ACHN (cell line): ENCODE measurements at places on chromosomes 4 and X.

- DNase-seq: no peak
These were observed 69.9 kb downstream of the HMGB2 start for GRCh38 chr4:173264245-173264644.

DNA sequence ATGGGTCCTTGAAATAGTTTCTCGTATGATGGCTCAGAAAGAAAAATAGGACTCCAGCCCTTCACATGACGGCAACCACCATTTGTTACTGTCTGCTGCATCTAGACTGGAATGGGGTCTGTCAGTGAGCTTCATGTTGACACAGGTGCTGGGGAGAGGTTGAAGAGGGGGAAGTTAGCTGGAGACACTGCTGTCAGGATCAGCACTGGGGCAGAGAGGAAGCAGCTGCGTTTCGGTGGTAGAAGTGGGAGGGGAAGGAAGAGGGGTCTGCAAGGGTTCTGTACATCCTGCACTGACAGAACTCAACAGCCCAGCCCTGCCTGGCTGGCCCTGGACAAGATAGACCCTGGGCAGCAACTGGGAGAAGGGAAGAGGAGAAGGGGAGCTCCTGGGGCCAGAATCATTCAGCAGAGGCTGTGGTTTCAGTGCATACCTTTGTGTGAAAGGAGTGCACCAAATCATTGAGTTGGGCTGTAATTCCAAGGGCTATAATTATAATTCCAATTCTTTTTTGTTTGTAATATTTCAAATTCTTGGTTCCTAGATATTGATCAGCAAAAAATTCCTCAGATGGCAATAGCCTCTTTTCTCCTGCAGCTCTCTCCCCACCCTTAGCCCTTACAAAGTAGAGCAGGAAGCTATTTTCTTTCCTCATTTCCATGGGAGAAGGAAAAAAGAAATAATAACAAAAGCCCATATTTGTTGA is 119.4 kb upstream of the C1GALT1C1 start:
- DNase-seq: no peak

DNA sequence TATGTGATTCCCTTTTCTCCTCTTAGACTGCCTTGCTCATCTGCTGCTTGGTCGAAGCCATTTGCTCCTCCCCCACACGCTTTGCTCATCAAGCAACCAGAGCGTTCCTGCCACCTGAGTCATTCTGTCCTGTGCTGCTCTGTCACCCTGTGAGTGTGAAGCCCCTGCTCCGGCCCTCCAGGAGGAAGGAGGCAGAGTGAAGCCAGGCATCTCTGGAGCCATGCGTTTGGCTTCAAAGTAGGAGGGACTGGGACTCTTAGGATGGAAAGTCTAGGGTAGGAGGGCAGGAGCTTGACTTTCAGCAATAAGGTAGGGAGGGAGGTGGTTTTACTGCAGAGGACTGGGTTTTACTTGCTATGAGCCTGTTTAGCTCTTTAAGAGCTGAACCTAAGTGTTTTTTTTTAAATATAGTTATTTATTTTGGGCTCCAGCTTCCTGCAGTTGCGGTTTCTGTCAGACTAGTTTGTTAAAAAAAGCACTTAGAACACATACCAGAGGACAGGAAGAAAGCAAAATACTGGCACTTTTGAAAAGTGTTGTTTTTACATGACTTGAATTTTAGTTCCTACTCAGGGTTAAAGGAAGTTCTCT is 63.6 kb downstream of the SPINK2 start:
- DNase-seq: peak; percentile 85

DNA sequence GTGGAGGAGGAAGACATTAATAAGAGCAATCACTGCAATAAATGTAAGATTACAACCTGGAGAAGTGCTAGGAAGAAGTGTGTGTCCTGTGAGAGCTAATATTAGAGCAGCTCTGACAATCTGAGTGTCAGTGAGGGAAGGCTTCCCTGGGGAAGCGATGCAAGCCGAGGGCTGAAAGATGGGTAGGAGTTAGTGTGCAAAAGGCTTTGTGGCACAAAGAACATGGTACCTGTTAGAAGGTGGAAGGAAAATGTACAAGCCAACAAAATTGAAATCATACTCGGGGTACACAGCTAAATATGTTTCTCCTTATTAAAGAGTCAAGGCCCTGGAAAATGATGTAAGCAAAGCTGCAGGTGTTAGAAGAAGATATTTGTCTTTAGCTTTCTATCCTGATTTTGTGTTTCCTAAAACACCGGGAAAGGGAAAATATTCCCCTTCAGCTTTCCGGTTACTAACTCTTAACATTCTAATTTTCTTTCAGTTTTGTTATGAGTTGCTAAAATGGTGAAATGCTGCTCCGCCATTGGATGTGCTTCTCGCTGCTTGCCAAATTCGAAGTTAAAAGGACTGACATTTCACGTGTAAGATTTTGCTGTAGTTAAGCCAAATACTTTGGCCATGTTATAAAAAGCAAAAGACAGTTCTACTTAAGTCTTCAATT is 808 bp downstream of the THAP6 start:
- no peak for DNase-seq

DNA sequence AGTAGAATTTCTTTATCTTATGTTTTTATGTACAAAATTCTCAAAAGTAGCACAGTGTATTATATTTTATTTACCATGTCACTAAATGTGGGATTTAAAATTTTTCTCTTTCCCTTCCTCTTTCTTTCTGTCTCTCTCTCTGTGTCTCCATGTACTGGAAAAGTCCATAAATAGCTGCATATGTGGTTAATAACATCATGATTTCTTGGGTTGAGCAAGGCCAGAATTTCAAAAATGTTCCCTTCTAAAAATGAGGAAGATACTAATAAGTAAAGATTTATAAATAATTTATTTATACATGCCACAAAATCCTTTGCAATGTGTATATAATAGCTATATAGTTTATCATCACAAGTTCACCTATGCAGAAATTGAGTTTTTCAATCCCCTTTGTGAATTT is 29.1 kb upstream of the DKK2 start:
- DNase-seq: no peak

DNA sequence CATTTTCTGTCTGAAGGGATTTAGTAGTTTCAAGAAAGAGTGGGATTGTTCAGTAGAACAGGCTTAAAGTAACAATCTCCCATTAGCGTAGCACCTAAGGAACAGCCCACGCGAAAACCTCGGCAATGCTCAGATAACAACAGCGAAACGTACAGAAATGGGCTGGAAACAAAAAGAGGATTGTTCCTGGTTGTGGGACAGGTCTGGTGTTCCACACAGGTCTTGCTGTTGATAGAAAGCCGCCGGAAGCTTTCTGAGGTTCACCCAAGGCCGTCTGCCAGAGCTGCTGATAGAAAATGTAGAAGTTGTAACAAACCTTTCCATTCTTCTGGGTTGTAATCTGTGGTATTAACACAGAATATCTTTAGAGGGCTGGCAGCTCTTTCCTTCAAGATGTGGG is 69.4 kb upstream of the CLCN4 start:
- no peak for DNase-seq

DNA sequence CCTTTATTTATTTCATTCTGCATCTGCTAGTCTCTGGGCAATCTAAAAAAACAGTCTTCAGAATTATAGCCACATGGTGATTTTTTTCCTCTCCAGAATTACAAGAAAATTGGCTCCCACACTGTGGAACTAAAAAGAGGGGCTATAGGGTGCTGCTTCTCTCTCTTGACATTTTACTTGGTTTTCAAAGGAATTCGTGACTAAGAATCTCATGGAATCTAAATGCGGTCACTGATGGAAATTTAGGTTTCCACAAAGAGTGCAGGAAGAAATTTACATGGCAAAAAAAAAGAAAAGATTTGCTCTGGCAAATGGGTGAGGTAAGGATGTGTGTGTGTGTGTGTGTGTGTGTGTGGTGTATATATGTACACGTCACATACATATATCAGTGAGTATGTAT is 10.2 kb downstream of the ATXN3L start:
- DNase-seq: no peak

DNA sequence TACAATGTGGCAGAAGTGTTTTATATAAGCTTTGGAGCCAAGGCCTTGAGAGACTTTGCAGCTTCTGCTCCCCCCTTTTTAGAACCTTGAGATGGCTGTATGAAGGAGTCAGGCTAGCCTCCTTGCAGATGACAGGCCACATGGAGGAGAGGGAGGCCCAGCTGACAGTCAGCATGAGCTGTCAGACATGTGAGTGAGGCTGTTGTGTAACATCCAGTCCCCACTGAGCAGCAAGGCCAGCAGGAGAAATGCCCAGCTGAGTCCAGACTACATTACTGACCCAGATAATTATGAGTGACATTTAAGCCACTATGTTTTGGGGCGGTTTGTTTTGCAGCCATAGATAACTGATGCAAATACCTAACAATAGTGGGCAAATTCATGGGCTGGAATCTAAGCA is 515.3 kb upstream of the ARX start:
- no peak for DNase-seq

GRCh38 chrX:121931567-121931966 is 884.2 kb downstream of the GLUD2 start:
- no peak for DNase-seq

DNA sequence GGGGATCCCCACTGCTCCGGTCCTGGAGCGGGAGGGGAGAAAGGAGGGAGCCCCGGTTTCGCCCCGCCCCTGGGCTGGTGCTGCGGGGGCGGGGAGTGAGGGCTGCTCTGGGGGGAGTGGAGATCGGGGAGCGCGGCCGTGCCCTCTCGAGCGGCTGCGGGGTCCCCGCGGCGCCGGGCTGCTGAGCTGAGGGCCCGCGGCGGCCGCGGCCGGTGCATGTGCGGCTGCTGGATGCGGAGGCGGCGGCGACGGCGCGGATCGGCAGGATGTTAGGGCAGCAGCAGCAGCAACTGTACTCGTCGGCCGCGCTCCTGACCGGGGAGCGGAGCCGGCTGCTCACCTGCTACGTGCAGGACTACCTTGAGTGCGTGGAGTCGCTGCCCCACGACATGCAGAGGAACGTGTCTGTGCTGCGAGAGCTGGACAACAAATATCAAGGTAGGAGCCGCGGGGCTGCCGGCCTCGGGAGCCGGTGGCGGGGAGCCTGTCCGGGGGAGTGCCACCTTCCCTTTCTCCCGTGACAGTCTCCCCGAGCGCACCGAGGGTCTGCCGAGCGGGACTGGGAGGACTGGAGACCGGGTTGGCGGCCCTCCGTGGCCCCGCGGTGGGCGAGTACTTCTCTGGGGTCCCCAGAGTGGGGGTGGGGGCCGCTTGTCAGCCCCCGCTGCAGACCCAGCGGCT is at the start of gene ING2:
ING2 (plus strand) TSS at position 129 of the 681 bp plus-strand sequence; CDS start at position 267, 138 bp downstream.
- peak; percentile 75 for DNase-seq

- no peak for DNase-seq
These were observed 60.4 kb downstream of the CLCN4 start for GRCh38 chrX:10217198-10217597.

GRCh38 chrX:10165580-10166247 is 8.9 kb downstream of the CLCN4 start:
- DNase-seq: no peak

DNA sequence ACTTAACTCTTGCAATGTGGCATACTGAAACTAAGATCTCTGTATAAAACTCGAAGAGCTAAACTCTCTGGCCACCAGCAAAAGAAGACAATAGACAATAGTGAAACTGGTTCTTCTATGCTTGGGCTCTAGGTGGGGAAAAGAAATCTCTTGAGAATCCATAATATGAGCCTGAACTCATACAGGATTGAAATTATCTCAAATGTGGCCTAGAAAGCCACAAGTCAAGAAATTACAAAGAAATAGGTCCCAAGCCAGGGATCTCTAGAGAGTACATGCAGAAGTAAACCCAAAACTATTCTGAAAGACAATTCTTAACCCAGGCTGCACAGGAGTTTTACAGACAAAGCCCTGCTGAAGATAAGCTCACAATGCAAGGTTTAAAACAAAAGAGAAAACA is 127.4 kb downstream of the ANAPC10 start:
- DNase-seq: no peak

- DNase-seq: no peak
These were observed 142.9 kb downstream of the SHOX start for GRCh38 chrX:773292-774025.

DNA sequence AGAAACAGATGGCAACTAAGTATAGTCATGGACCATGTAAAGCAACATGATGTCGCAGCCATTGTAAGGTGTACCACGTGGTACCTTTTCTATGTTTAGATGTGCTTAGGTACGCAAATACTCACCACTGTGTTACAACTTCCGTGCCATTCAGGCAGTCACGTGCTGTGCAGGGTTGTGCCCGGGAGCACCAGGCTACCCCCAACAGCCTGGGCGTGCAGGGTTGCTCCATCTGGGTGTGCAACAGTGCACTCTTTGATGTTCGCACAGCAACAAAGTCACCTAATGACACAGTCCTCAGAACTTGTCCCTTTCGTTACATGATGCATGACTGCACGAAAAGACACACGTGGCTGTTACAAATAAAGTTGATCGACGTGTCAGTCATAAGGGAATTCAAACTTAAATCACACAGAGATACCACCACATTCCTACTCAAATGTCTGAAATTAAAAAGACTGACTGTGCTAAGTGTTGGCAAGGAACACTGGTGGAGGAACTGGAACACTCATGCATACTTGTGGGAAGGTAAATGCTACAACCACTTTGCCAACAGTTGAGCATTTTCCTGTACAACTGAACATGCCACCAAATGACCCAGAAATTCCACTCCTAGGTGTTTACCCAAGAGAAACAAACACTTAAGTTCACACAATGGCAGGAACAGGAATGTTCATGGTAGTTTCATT is 24.3 kb downstream of the CPLX1 start:
- DNase-seq: no peak

DNA sequence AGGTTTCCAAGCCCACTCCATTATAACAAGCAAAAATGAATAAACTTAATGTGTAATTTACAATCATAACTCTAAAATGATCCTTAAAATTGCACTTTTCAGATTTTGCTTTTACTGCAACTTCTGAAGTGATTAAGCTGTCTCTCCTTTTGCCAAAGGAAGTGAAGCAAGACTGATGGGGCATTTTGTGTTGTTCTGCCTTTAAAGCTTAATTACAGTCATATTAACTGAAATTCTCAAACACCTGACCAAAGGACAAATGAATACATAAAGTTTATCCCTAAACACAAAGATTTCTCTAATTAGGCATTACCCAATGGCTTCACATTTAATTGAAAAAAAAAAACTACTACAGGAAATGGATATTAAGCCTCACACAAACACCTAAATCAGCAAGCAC is 101.8 kb downstream of the ATP11C start:
- DNase-seq: no peak

DNA sequence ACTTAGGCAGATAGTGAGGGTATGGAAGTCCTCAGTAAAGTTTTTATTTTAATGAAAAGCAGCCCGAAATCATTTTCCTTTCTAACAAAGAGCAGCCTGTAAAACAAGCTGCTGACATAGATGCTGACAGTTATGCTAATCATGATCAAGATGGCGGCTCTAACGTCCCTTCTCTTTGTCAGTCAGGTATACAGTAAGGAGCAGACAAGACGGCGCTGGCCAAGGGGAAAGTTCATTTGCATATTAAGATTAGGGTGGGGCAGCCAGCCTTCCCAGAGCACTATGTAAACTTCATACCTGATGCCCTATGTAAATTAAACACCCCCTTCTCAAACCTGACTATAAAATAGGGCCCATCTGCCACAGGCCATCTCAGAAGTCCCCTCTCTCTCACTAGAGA is 76.9 kb downstream of the MAGEB10 start:
- DNase-seq: no peak
